ENCODE measurements at places on chromosomes 7 and 10.

GRCh38 chr10:22611425-22612115 lies 102.8 kb downstream of the PIP4K2A start:
- DNase-seq: no peak

GRCh38 chr7:26398756-26399509 lies 107.3 kb downstream of the SNX10 start:
- DNase-seq: no peak

DNA sequence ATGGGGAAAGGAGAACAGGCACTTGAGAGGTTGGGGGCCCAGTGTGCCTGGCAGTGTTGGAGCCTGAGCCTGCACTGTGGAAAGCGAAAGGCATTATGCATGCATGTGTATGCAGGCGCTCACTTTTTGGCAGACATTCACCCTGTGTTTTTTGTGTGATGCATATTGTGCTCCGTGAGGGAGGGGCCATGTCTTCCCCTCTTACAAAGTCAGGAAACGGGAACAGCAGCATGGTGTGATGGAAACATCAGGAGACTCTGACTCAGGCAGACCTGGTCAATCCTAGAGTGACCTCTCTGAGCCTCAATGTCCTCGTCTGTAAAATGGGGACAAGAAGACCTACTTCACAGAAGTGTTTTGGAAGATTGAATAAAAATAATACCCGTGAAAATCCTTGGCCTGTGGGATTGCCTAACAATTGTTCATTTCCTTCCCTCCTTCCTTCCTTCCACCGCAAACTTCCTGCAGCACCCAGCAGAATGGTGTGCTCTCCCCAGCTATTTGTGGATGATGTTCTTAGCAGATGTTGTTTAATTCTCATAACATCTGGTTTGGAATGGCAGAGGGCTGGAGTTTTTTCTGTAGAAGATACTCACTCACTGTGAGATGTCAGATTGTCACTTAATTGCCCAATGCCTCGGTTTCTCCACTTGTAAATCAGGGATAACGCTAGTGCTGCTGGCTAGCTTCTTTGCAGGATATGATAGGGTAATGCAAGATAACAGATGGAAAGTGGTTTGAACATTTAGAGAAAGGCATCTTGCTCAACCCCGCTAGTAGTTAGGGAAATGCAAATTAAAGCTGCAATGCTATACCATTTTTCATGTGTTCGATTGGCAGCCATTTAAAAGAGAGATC lies 39.8 kb downstream of the CDH23 start:
- no peak for DNase-seq

DNA sequence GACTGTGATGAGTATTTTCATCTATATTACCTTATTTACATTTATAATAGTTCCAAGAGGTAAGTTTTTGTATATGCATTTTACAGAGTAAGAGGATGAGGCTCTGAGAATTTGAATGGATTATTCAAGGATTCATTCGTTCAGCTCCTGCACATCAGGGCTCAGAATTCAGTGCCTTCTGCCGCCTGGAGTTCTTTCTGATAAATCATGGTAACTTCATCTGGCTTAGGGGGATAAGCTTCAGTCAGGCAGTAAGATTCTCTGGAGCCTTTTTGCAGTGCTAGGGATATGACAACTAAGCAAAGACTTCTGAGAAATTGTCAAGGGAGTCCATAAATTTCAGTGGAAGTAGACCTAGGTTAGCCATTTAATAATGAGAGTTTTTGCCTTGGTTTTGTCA lies 668.6 kb downstream of the NRG3 start:
- no peak for DNase-seq

GRCh38 chr7:74018246-74018895 lies 9.6 kb upstream of the ELN start:
- no peak for DNase-seq

DNA sequence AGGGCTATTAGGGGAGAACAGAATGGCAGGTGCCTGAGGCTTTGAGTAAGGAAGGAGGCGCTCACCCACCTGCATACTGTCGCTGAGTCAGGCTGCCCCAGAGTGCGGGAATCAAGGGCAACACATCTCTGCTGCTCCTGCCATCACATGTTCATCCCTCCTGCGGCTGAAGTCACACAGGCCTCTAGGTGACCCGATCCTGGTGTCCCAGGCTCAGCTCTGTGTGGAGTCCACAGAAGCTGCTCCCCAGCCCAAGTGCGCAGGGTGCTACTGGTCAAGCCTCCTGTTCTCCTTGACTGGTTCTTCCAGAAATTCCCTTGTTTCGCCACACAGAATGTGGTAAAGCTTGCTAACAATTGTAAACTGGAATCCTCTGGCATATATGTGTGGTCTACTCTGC lies 96.9 kb upstream of the IL6 start:
- DNase-seq: no peak

DNA sequence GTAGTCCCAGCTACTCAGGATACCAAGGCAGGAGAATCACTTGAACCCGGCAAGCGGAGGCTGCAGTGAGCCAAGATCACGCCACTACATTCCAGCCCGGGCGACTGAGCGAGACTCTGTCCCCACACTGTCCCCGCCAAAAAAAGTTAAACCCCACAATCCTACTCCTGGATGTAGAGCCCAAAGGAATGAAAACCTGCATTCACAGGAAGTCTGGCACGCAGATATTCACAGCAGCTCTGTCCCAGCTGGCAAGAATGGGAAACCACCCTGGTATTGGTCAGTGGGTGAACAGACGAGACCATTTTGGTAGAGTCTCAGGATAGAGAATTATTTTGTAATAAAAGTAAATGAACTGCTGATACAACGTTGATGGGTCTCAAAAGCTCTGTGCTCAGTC lies 225.2 kb downstream of the MAD1L1 start:
- no peak for DNase-seq

DNA sequence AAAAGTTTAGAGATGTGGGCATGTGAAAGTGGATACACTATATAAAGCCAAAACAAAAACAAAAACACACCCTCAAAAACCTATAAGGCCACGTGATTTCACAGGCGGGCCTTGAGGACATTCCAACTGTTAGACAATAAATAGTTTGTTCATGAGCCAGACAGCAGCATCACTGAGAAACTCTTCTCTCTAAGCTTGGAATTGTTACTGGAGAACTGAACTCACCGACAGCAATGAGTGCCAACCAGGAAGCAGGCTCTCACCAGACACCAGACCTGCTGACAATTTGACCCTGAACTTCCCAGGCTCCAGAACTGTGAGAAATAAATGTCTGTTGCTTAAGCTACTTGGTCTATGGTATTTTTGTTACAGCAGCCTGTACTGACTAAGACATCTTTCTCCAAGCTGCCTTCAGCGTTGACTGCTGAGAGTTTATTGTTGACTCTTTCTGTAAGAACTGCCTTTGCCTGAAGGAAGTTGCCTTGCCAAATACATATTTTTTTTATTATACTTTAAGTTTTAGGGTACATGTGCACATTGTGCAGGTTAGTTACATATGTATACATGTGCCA lies 107.5 kb downstream of the EPDR1 start:
- DNase-seq: no peak

DNA sequence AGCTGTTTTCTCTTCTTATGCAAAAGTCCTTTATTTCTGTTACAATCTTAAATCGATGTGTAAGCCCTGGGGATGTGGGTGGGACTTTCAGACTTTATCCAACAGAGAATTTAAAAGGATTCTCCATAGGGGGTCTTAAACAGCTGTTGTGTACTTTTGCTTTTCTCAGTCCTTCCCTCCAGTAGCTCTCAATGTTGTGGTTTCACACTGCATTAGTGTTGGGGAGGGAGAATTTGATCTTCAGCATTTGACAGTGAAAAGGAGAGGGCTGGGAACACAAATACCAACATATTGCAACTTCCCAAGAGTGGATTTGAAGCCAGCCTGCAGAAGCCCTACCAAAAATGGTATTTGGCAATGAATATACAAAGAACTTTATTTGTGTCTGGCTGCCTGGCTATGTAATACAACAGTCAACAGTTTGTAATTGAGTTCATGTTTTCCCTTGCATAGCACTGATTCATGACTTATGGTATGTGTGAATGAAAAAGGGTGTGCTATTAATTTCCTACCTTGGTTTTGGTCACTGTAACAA lies 80.1 kb upstream of the CAPZA2 start:
- no peak for DNase-seq

DNA sequence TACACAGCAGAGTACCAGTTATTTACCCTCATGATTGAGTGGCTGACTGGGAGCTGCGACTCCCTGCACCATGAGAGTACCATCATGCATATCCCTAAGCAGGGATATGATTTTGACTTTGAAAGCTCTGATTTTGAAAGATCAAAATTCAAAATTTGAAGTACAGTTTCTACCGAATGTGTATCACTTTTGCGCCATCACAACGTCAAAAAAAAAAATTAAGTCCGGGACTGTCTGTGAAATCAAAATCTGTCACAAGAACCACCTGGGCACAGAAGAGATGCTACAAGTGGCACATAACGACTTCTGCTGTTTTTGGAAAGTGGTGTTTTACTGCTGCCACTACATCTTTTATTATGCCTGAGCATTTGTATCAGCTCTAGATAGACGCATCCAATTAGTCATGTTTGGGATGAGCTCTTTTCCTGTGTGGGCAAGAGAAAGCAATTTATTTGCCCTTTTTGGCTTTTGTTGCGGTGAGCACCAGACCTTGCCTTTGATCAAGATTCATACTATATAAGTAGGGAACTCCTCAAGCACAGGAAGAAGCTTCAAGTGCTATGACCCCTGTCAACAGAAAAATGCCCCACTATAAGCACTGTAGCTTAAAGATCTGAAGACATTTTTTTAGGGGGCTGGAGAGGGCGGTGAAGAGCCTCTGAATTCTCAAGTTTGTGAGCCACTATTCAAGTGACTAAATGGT lies 10.7 kb downstream of the MTPN start:
- DNase-seq: no peak

- DNase-seq: no peak
Measured at GRCh38 chr7:135775230-135775629, 26.6 kb upstream of the FAM180A start.

GRCh38 chr10:10804998-10805740 lies 212.5 kb upstream of the CELF2 start:
- DNase-seq: no peak

DNA sequence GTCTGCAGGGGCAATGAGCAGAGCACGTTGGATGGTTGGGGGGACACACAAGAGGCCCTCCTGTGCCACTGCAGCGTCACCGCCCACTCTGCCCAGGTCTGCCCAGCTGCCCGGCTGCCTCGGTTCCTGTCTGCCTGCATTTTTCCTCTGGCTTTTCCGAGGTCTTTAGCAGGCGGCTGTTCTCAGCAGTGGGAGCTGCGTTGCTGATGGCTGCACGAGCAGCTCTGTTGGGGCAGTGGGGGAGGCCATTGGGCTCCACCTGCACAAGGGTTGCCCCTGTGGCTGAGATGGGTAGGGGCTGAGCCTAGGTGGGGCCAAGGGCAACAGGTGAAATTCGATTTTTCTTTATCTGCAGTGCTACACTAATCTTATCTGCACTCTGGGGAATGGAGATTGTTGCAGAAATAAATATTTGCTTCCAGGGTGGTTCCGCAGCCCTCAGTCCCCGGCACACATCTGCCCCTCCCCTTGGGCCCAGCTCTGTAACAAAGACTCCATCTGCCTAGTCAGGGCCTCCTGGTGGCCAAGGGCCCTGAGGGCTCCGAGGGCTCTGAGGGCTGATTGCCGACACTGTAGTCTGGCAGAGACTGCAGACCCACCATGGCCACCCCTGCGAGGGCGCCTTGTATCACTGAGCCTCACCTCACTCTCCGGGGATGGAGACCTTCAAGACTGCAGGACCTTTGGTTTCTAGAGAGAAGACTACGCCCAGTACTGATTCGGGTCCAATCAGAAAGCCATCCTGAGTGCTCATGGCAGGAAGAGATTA lies 141.7 kb upstream of the SHH start:
- no peak for DNase-seq

DNA sequence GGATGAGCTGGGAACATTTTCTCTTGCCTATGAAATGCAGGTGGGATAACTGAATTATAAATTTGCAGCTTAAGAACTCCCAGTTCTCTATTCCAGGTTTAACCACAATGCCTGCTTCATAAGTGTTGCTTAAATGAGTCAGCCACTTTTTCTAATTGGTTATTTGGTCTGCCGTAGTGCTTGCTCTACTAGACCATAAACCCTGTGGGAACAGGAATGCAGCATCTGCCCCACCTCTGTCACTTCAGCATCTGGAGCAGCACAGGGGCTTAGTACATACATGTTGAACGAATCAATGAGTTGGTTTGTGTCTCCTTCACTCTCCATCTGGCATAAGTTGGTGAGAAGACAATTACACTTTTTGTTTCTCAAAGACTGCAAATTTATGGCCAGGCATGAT lies 95.2 kb upstream of the PTER start:
- DNase-seq: no peak

DNA sequence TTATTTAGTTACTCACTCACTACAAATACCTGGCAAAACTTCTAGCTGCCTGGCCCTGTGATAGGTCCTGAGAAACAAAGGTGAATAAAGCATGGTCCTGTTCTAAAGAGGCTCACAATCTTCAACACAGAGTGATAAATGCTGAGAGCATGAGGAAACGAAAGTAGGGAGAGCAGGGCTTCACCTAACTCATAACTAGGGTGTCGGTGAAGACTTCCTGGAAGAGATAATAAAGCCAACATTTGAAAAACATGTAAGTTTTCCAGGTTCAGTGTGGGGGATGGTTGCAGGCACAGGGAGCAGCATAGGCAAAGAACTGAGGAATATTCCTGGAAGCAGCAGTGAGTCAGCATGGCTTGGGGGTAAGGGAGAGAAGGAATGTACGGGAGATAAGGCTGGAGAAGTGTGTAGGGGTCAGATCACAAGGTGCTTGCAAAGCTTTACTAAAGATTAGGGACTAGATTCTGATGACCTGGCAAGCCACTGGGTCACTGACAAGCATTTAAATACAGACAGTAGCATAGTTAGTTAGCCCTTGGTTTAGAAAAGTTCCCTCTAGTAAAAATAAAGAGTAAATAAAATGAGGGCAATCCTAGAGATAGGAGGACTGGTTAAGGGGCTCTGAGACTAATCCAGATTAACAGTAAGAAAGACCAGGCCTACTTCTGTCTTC lies 5.1 kb downstream of the KEL start:
- DNase-seq: no peak

DNA sequence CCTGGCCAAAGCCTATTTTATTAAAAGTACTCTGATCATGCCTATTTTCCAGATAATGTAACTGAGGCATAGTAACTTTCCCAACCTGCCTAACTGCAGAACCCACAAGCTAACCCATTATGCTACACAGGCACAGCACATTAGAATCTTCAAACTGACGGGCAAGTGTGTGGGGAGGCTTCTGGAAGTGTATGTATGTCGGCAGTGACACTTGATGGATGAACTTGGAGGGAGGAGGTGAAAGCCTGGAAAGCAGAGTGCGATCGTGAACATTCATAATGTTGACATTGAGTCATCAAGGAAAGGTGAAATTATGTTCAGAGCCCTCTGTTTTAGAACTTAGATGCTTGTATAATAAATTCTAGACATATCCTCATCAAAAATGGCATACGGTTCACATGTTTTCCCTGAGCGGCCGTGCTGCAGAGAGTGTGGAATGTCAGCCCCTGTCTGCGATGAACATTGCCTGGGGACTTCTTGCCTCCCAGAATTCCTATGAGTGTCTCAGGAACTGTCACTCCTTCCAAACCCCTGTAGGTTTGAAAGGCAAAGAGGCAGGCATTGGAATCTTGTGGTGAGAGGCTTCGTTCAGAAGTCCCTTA lies 102.4 kb downstream of the SLIT1 start:
- DNase-seq: no peak

GRCh38 chr7:85564861-85565260 lies 378.0 kb upstream of the SEMA3D start:
- no peak for DNase-seq

GRCh38 chr7:112160771-112161150 lies 45.4 kb downstream of the DOCK4 start:
- no peak for DNase-seq
